Hepatocyte (in vitro differentiated cells): ENCODE measurements at places on chromosomes 16 and 17. TPM values are rescaled to one million over a fixed set of nuclear protein-coding genes. Genes with fewer than 3 reads are reported as not detected.

KRTAP9-4 gene
- total RNA-seq, result not detected in 2 replicates

ARHGAP44 gene
- 3.9 and 4.6 TPM in 2 replicates for total RNA-seq

NAGS gene
- total RNA-seq, result 11.2 and 14.0 TPM in 2 replicates

FOXF1 gene
- 23.7 and 26.8 TPM in 2 replicates for total RNA-seq

FAM171A2 gene
- total RNA-seq, result 12.8 and 13.9 TPM in 2 replicates

ACSM5 gene
- total RNA-seq, result 2.1 and 5.5 TPM in 2 replicates

RND2 gene
- total RNA-seq, result 4.6 and 6.3 TPM in 2 replicates

NETO2 gene
- 11.0 and 15.2 TPM in 2 replicates for total RNA-seq

MYO15A gene
- 1.2 and 2.4 TPM in 2 replicates for total RNA-seq

KRT12 gene
- not detected in 2 replicates for total RNA-seq

CDH1 gene
- 190 and 193 TPM in 2 replicates for total RNA-seq

KRTAP9-6 gene
- not detected in 2 replicates for total RNA-seq
